ENCODE measurements at places on chromosomes 2 and 18.

DNA sequence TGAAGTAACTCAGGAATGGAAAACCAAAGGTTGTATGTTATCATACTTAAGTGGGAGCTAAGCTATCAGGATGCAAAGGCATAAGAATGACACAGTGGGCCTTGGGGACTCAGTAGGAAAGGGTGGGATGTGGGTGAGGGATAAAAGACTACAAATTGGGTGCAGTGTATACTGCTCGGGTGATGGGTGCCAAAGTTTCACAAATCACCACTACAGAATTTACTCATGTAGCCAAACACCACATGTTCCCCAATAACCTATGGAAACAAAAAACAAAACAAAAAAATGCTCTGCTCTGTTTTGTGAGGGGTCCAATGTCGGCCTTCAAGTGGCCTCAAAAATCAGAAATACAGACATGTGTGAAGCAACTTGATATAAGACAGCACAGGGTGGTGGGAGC lies 8.9 kb upstream of the RNF144A start:
- DNase-seq, result no peak

GRCh38 chr2:148282201-148282600 lies 261.3 kb downstream of the MBD5 start:
- DNase-seq, result no peak

GRCh38 chr2:165067643-165068486 lies 112.5 kb upstream of the SLC38A11 start:
- DNase-seq, result no peak

DNA sequence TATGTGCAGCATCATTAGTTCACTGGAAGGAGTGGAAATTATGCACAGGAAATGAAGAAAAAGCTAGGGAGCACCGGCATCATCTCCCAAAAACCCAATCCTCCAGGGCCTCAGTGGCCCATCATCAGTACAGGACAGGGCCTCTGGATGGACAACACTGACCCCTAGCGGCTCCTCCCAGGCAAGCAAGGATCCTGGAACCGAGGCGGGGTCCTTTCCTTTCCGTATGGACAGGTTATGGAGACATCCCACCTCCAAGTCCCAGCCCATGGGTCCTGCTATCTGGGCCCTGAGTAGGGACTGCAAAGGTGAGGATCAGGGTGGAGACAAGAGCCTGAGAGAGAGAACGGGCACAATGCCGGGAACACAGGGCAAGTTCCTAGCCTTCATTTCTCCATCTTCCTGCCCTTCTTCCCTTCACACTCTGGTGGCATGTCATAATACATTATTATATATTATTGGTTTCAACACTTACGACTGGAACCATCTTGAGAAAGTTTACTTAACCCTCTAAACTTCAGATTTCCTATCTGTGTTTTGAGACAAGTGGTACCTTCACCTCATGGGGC lies 68.2 kb downstream of the ZNF516 start:
- no peak for DNase-seq

GRCh38 chr2:71788186-71788525 lies 334.8 kb downstream of the DYSF start:
- DNase-seq, result no peak

- DNase-seq, result no peak
Observed at GRCh38 chr2:10919771-10920621, 8.3 kb downstream of the KCNF1 start.

GRCh38 chr18:963276-963675 lies 58.6 kb downstream of the ADCYAP1 start:
- DNase-seq, result no peak

DNA sequence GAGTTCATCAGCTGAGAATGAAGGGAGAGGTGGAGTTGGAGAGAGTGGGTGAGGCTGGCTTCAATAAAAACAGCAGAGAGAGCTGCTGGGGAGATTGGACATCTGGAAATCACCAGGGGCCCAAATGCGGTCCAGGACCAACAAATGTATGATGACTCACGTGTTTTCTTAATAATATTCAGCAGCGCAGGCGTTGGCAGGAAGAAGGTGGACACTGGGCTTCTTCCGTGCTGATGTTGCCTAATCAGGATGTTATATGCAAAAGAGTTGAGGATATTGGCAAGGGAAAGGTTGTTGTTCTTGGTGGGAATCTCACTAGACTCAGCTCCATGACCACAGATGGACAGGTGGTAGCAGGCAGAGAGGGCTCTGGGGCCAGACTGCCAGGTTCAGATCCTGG lies 12.8 kb upstream of the PLA2R1 start:
- no peak for DNase-seq

DNA sequence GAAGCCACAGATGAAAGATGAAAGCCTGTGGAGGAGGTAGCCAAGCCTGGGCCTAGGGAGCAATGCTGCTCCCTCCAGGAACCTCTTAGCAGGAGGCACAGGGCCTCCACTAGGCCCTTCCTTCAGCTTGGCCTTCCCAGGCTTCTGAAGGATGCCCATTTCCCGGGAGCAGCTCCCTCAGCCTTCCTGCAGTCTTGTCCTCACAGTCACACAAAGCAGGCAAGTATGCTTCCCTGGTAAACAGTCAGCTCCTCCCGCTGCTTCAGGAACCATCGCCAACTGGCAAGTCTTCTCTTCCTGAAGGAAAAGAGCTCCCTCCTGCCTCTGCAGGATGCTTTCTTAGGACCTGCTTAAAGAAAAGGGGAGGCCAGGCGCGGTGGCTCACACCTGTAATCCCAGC lies 53.2 kb downstream of the SMAD7 start:
- DNase-seq, result no peak

GRCh38 chr2:172909454-172909853 lies 166.2 kb upstream of the MAP3K20 start:
- DNase-seq, result no peak

GRCh38 chr18:42459873-42460272 lies 504.8 kb downstream of the PIK3C3 start:
- DNase-seq, result no peak

- no peak for DNase-seq
Observed at GRCh38 chr2:145026456-145027455, 506.8 kb upstream of the ZEB2 start.

DNA sequence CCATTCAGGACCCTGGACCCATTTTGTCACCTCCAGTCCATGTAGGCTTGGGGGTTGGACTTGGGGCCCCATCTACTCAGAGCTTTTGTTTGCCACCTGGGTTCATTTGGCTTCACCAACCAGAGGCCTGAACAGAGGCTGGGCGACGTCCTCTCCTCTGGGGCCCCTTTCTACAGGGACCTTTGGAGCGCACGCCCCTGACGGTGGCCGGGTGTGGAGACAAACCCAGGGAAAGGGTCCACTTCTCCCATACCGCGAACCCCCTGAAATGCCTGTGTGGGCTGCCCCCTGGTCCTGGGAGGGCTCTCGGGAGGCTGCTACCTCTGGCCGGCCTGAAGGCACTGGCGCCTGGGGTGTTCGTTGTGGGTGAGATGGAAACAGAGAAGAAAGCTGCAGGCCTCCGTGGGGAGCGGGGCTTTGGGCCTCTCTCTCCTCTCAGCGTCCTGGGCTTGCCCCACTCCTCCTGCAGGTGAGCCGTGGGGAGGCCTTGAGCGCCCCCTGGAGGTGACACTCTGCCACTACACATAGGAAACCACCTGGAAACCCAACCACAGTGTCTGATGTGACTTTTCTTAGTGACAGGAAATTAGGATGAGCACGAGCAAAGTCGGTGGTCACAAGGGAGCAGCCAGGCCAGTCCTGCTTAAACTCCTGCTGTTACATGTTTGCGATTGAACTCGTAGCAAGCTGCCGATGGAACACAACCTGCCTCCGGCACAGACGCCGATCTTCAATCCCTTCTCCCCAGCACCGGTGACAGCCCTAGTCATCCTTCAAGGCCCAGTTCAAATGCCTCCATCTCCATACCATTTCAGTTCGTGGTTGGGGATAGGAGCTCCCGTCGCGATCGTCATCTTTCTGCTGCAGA lies 12.0 kb upstream of the NTSR2 start:
- peak; percentile 31 for DNase-seq

DNA sequence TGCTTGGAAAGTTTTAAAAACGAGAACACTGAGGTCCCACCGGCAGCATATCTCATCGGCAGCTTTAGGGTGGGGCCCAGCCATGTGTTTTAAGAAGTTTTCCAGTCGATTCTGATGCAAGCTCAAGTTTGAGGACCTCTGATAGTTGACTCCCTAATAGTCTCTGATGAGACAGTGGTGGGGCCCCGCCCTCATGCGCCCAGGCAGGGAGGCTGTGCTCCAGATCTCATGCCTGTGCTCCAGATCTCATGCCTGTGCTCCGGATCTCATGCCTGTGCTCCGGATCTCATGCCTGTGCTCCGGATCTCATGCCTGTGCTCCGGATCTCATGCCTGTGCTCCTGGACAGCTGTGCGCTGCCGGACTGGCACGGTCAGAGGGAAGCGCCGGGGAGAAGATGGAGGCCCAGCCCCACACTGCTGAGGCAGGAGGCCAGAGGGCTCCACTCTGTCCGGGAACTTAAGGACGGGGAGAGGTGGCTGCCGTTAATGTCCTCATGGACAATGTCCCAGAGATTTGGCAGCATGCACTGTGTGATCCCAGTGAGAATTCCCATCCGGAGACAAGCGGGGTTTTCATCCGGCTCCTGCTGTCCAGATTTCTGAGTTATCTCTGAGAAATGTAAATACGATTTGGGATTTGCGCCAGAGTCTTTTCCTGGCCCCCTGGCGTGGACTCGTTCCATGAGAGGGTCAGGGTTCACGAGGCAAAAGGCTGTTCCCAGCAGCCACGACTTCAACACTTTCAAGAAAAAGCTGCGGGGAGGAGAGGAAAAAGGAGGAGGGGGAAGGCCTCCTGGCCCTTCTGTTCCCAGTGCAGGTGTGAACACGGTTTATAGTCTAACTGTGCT lies 9.4 kb upstream of the COLEC11 start:
- no peak for DNase-seq

DNA sequence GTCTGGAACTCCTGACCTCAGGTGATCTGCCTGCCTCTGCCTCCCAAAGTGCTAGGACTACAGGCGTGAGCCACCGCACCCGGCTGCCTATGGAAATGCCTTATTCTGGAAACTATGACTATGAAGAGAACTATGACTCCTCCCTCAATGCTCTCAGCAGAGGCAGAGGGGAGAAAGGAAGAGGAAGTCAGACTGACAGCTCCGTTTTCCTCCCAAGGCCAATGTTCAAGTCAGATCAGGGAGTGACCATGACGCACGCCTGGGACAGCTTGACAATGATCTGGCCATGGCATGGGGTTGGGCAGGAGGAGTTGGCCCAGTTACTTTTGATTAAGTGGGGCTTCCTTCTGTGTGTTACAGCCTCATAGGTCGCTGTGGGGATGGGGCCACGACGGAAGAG lies 44.3 kb upstream of the MRPL33 start:
- DNase-seq, result no peak

DNA sequence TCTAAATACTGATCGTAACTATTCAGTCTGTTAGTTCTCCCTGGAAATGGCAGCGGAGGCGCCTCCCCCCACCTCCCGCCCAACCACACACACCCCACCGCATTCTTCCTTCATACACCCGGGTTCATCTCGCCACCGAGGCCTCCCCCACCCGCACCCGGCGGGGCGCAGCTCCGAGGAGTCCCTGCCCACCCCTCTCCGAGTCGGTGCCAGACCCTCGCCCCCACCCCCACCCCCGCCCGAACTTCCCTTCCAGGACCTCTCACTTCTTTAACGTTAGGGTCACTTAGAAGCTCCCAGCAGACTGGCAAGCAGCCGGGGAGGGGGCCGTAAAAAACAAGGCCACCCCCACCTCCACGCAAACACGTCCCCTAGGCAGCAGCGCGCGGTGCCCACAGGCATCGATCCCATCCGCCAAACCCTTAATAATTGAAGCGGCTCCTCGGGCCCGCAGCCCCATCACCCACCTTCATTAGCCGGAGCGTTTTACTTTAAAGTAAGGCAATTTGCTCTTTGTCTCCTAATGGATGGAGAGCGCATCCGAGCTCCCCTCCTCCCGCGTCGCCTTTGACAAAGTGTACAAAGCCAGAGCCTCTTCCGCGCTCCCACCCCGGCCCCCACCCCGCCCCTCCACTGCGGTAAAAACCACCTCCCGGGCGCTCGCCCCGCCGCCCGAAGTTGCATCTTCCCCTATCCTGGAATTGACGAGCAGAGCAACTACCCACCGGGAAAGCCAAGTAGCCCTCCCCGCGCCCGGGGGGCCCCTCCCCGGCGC lies 624 bp downstream of the ZNF516 start:
- no peak for DNase-seq

- no peak for DNase-seq
Observed at GRCh38 chr2:70046534-70046933, 40.7 kb upstream of the PCBP1 start.

DNA sequence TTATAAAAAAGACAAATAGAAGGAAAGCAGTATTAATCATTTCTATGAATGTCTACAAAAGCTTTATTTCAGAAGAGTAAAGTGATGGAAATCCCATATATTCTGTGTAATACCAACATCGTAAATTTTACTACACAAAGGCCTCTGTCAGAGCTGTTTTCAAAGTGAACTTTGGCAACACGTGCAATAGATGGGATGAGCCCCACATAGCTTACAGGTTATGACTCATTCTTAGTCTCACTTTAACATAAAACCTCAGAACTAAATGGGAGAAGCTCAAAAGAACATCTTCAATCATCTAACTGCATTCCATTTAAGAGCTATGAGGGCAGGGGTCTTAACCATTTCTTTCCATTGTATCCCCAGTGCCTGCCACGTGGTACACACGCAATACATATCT lies 11.5 kb downstream of the VPS4B start:
- DNase-seq, result no peak

DNA sequence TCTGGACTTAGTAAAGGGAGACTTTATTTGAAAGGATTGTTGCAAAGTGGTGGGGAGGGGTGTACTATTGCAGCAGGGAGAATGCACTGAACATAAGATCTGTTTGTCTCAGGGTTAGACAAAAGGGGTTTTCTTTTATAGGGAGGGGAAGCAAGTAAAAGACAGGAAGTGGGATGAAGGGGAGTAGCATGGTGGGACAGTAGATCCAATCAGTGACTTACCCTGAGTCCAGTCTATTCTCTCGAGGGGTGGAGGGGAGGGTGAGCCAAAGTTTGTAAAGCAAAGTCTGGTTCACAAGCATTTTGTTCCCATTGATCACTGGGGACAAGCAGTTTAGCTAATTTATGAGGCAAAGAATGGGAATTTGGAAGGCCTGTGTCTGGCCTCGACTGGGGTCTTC lies 35.0 kb upstream of the CYP27C1 start:
- DNase-seq, result no peak

DNA sequence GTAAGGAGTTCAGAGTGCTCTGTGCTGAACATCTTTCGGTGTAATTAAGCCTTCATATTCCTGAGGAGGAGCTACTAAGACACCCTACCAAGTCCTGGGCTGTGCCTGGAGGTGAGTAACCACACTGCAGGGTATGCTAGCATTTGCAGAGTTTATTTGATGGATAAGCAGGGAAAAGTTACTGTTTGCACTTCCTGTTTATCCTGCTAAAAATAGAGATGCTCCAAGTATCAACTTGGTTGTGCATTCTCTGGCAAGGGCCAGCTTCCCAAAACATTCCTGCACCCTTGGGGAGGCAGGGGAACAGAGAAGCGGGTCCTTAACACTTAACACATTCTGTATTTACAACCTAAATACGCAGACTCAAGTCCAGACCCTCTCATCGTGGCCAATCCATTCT lies 49.8 kb downstream of the PARD6G start:
- DNase-seq, result no peak

GRCh38 chr2:44740678-44741077 lies 200.8 kb upstream of the SIX3 start:
- no peak for DNase-seq

All from T-cell (primary cell).